Hematopoietic multipotent progenitor cell treated with erythropoietin and hydrocortisone succinate and interleukin-3 and kit ligand, for 8 days (in vitro differentiated cells): ENCODE measurements at places on chromosomes 3 and 15.
A peak's percentile ranks its signal among the peaks of the same experiment; 100 is the strongest.

- no peak for DNase-seq
These were observed 33.4 kb upstream of the RAD18 start for GRCh38 chr3:8996681-8997121.

GRCh38 chr15:63331456-63331855 lies 50.2 kb downstream of the CA12 start:
- no peak for DNase-seq

DNA sequence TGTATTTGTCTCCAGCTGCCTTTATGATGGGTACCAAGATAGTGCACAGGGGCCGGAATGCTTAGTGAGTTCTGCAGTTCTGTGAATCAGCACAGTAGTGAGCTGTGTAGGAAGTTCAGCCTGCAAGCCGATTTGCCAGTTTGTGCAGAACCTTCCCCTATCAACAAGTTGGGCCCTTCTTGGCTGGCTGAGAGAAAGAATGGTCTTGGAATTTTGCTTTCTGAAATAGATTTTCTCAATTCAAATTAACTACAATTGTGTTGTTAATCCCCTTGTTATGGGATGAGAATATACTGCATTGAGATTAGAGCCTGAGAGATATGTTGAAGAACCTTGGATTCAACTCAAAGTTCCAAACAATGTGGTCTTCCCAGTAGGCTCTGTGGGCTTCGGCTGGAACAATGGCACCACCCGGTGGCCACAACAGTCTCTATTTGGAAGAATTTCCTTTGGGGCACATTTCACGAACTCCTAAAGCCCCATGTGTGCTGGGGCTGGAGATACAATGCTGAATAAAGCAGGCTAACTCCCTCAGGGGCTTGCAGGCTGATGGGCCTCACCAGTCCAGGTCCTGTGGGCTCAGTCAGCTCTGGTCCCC lies 59.1 kb downstream of the TRIM42 start:
- peak; percentile 26 for DNase-seq

DNA sequence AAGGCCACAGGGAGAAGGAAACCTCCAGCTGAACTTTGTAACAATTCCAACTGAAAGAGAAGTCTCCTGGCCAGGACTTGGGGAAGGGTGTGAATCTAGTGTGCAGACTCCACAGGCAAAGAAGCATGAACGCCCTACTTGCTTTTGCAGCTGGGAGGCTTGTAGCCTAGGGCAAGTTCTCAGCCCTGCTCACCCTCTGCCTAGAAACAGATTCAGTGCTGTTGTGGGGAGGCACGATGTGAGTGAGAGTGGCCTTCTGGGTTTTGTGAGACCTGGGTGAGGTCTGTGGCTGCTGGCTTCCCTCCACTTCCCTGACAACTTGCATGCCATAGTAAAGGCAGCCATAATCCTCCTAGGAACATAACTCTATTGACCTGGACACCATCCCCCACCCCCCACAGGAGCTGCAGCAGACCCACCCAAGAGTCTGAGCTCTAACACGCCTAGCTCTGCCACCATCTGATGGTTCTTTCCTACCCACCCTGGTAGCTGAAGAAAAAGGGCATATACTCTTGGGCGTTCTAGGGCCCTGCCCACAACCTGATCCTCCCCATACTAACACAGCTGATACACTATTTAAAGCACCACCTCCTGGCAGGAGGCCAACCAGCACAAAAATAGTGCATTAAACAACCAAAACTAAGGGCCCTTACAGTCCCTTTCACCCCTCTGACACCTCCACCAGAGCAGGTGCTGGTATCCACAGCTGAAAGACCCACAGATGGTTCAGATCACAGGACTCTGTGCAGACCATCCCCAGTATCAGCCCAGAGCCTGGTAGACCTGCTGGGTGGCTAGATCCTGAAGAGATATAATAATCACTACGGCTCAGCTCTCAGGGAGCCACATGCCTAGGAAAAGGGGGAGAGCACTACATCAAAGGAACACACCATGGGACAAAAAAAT lies 426.5 kb downstream of the IGSF11 start:
- no peak for DNase-seq

DNA sequence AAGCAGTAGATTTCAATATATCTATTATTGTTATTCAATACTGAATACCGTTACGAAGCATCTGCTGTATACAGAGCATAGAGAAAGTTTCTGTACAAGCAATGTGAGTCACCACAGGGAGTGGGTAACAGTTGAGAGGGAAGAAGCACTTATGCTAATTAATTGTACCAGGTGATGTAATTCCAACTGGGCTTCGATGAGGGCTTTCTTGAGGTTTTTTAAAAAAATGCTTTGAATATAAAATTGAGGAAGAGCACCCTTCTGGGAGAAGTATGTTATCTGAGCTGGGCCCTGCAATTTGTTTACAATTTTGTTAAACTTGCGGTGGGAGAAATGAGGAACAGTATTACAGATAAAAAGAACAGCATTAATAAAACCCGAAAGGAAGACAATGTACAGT lies 197.9 kb downstream of the TPRG1 start:
- no peak for DNase-seq

GRCh38 chr15:92930776-92931175 lies 30.7 kb downstream of the CHD2 start:
- DNase-seq, result no peak

GRCh38 chr15:55819397-55820034 lies 76.6 kb upstream of the PRTG start:
- no peak for DNase-seq

GRCh38 chr3:181782306-181782954 lies 70.7 kb downstream of the SOX2 start:
- DNase-seq, result no peak

- DNase-seq, result no peak
These were observed 17.6 kb downstream of the ZNF80 start for GRCh38 chr3:114219741-114220140.

- DNase-seq, result no peak
These were observed 423.2 kb downstream of the EPHB1 start for GRCh38 chr3:135218304-135218703.

GRCh38 chr15:79296583-79296982 lies 14.1 kb downstream of the ANKRD34C start:
- peak; percentile 18 for DNase-seq

DNA sequence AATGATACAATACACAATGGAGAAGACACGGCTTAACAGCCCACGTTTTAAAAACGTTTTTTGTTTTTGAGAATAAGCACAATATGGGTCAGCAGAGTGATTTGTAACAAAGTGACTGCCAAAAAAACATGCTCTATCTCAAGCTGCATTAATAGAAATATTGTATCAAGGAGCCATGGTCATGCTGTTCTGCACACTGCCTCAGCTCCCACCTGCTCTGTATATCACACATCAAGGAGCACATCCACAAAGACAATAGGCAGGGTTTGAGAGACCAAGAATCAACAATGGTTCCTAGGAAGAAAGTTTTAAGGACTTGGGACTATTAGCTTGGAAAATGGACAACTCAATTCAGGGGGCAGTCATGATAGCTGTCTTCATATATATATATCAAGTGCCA lies 6.3 kb upstream of the BBX start:
- no peak for DNase-seq
